CD4-positive, alpha-beta T cell treated with Interleukin-1 beta for 1 hour (primary cell): ENCODE measurements at places on chromosomes 16 and 17.

GRCh38 chr17:44688675-44689476 is 700 bp downstream of the CCDC43 start:
- DNase-seq = no peak

DNA sequence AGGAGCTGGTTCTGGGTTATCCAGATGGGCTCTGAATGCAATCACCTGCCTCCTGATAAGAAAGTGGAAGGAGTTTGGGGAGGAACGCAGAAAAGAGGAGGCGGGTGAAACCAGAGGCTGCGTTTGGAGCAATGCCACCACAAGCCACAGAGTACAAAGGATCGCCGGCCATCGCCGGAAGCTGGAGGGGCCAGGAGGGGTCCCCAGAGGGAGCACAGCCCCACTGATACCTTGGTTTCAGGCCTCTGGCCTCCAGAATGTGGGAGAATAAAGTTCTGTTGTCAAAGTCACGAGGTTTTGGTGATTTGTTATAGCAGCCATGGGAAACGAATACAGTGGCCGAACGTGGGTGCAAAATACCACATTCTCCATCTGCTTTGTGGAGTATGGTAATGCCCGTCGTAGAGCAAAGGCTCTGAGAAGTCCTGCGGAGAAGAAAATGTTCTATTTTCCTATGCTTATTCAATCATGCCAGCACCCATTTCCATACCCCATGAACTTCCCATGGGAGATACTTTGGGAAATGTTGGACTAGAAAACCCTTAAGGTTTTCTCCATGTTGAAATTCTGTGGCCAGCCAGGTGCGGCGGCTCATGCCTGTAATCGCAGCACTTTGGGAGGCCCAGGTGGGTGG is 51.4 kb downstream of the ZDHHC7 start:
- DNase-seq = no peak

DNA sequence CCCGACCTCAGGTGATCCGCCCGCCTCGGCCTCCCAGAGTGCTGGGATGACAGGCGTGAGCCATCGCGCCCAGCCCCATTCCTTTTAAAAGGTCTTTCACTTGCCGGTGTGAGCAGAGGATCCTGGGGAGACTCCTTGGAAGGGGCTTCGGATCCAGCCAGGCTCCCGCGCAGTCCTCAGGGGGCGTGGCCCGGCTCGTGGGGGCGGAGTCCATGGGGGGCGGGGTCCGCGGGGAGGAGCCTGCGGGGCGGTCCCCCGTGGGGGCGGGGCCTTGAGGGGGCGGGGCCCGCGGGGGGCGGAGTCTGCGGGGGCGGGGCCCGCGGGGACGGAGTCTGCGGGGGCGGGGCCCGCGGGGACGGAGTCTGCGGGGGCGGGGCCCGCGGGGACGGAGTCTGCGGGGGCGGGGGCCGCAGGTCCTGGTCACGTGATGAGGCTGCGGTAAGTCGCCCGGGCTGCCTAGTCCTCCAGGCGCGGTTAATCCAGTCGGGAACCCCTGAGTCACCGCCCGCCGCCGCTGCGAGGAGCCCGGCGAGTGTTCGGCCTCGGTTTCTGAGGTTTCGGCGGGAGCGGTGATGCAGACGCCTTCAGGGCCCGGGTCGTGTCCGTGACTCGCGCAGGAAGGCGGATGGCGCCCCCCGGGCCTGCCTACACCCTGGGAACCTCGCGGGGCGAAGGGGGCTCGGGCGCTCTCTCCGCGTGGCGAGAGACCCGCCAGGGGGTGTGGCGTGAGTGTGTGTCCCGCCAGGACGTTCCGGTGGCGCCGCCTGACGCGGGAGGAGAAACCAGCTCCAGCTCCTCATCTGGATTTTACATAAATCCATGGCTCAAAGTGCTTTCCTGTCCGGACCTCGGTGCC is 23.6 kb upstream of the ABR start:
- DNase-seq = peak; percentile 64

GRCh38 chr17:40022961-40023541 is 7.8 kb downstream of the CSF3 start:
- no peak for DNase-seq

DNA sequence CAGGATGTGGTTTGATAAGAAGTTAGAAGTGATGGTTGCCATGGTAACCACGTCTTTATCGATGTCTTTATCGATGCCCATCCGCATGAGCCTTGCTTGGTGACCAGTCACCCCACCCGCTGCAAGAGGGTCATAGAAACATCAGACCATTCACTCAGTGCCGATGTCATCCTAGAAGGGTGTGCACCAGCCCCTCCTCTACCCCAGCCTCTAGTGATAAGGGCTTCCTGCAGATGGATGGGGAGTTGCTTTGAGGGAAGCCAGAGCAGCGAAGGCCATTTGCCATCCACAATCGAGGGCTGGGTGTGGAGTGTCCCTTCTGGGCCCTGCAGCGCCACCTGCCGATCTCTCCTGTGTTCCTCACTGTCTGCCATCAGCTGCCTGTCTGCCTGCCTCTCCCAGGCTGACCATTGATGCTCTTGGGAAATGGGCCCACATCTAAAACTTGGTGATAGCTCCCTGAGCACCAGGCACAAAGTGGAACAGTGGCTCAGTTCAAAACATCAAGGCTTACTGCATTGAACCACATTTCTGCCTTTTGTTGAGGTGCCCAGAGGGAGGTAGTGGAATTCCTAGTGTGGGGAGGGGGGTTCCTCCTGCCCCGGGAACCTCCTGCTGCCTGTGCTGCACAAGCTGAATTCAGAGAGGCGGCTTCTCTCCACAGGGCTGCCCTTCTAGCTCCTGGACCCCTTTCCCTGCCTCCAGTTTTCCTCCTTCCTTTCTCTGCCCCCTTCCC is 8.9 kb downstream of the CALB2 start:
- DNase-seq = no peak

DNA sequence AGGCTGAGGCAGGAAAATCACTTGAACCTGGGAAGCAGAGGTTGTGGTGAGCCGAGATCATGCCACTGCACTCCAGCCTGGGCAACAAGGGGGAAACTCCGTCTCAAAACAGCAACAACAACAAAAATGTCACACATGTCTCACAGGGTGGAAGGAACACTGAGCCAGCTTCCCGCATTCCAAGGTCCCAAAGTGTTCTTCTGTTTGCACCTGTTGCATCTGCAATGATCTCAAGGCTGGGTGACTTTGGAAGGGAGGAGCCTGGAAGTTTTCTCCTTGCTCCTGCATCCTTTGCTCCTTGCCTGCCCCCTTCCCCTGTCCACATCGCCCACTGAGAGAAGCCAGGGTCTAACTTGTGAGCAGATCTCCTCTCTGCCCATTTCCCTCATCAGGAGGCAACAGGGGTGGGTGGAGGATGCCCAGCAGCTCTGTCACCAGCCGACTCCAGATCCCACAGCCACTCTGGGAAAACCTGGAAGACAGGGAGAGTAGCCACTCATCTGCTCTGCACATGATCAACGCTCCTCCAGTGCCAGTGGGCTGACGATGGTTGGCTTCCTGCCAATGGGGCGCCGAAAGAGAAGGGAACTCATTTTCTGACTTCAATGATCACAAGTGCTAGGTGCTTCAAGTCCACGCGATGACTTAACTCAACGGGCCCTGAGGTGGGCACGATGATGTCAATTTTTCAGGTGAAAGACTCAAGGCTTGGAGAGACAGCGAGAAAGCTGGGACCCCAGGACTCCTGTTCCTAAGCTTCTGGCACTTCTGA is 12.6 kb downstream of the CHST6 start:
- DNase-seq = no peak

- DNase-seq = no peak
Observed at GRCh38 chr16:86692426-86692825, 114.1 kb downstream of the FOXL1 start.

DNA sequence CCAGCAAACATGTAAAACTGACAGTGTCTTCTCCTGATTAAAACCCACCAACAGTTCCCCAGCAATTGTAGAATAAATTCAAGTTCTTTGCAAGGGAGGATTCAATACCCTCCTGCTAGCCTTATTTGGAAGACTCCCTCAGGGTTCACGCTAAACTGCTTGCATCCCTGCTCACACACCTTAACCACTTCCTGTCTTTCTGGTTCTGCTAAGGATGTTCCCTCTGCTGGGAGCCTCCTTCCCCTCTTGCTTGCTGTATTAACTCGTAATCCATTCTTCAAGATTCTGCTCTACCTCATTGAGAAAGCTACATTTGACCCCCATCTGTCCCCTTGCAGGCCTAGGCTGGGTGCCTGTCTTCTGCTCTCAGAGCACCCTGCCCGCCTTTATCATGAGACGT is 2.3 kb upstream of the SHISA6 start:
- no peak for DNase-seq

- peak; percentile 88 for DNase-seq
Observed at GRCh38 chr17:79991140-79991923, 44.3 kb downstream of the TBC1D16 start.

GRCh38 chr16:80806927-80807340 is 2.5 kb upstream of the CDYL2 start:
- peak; percentile 25 for DNase-seq

- no peak for DNase-seq
Observed at GRCh38 chr17:81612172-81612970, 24.5 kb downstream of the NPLOC4 start.

DNA sequence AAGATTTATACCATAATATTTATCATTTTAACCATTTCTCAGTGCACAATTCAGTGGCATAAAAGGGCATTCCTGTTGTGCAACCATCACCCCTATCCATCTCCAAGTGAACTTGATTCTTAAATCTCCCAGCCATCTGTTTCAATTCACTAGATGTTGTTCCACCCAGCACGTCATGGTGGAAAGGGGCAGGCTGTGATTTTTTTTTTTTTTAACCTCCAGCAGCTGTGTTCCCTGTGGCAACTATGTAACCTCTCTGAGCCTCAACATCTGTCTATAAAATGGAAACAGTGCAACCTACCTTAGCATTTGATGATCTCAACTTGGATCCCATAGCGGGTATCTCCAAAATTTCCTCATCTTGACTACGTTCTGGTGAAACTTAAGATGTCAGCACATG is 604.5 kb downstream of the WWOX start:
- DNase-seq = no peak

DNA sequence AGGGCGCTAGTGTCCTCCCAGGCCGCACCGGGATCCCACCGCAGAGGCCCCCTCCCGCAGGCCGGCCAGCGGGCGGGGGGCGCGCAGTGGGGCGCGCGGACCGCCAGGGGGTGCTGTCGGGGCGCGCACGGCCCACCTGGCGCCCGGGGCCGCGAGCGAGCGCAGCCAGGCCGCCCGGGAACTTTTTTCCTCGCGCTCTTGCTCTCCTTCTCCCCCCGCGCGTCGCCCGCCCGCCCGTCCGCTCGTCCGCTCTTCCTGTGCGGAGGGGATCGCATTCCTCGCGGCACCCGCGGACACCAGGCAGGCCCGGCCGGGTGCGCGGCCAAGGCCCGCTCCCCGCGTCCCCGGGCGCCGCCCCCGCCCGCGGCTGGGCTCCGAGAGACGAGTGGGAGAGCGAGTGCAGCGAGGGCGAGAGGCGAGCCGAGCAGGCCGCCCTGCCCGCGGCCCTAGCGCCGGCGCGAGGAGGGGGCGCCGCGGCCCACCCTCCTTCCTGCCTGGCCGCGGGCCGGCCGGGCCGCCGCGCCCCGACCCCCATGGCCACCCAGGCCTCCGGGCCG is at the start of gene RAI1:
RAI1 (plus strand) TSS at position 272 of the 557 bp plus-strand sequence. CDS start 111,491 bp downstream, outside the sequence.
- DNase-seq = peak; percentile 76

DNA sequence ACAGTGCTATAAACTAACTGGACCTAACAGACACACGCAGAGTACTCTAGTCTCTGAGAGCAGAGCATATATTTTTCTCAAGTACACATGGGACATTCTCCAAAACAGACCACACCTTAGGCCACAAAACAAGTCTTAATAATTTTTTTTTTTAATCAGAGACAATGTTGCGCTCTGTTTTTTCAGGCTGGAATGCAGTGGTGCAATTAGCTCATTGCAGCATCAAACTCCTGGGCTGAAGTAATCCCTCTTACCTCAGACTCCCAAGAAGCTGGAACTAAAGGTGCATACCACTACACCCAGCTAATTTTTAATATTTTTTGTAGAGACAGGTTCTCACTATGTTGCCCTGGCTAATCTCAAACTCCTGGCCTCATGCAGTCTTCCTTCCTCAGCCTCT is 37.7 kb downstream of the ULK2 start:
- no peak for DNase-seq

GRCh38 chr17:2990396-2990795 is 73.0 kb downstream of the OR1D5 start:
- DNase-seq = no peak

DNA sequence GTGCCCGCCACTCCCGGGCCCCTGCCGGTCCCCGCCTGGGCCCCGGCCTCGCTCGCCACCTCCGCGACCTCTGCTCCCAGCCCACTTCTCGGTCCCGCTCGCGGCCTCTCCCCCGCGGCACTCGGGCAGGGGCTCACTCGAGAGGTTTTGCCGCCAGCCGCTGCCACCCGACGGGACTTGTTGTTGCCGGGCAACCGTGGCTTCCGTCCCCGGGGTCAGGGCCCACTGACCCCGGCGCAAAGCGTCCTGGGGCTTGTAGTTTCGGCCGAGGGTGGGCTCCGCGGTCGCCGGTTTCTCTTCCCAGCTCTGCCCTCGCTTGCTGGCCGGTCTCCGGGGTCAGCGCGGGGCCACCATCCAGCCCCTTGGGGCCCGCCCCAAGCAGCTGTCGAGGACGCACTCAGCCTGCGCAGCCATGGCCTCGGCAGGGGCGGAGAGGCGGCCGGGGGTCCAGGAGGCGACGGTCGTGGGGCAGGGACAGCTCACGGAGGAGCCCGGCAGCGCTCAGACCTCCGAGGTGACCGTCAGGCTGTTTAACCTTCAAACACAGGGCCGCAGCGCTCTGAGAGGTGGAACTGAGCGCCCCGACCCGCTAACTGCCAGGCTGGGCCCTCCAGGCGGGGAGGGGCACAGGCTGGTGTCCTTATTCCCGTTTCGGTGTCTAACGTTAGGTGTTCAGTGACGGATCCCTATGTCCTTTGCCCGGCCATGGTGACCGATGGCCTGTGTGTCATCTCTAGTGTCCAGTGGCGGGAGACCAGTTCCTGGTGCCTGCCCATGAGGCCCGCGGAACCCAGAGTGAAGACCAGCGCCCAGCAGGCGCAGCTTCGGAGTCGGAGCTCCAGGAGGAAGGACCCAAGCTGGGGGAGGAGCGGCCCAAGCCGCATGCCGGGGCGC is at the start of the genes C16orf86 and ENKD1:
C16orf86 (plus strand) TSS at position 256 of the 894 bp plus-strand sequence; CDS start at position 413, 157 bp downstream.
ENKD1 (minus strand) TSS at position 192 of the 894 bp plus-strand sequence. CDS start 308 bp downstream, outside the sequence.
- peak; percentile 87 for DNase-seq

DNA sequence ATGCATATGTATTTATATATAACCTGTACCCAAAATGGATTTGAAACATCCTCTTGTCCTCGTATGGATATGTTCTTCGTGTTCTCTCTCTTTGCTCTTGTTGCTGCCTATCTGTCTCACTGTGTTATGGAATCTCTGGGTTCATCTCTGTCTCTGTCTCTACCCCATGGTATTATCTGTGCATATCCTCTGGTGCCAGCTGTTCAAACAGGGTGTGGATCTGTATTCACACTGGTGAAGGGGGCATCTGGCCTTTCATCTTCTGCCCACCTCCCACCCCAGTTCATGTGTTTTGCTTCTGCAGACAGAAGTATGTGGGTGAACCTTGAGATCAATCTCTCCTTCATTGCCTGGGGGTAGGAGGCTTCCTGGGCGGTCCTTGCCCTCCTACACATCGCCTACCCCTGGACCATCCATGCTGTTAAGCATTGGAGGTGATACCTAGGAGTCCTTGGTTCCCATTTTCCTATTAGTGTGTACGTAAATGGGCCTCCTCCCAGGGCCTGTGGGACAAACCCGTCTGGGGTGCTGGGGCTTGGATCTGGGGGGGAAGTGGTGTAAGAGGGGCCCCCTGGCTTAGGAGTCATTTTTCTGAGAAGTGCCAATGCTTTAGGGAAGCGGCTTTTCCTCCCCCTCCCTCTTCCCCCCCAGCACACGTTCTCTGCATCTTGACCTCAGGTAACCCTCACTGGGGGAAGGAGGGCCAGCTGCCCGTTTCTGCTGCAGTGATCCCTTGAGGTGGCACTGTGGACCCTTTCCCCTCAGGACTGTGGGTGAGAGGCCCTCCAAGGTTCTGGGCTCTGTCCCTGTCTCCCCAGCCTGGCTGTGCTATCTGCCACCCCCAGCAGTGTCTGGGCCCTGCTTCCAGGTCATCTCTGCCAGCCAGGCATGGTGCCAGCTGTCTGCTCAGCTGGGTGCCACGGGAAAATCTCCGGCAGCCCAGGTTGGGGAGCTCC is 21.1 kb downstream of the RARA start:
- no peak for DNase-seq
